Hindlimb muscle (tissue), 1 donor: ENCODE measurements at places on chromosomes 12 and 14. TPM values are rescaled to one million over a fixed set of nuclear protein-coding genes. Genes with fewer than 3 reads are reported as not detected.

The GNG2 gene
- polyA plus RNA-seq, result 39.0 TPM

DNA sequence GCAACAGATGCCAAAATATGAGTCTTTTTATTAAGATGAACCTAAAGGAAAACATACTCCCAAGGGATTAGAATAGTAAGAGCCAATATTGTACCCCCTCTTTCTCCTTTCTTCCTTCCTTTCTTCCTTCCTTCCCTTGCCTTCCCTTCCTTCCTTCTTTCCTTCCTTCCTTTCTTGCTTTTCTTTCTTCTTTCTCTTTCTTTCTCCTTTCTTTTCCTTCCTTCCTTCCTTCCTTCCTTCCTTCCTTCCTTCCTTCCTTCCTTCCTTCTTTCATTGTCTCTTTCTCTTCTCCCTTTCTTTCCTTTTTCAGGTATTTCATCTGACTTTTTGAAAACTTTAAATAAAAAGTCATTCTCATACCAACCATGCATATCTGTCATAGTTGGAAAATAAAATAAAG, 892.5 kb downstream of the LRFN5 start:
- no peak for DNase-seq

GRCh38 chr12:92111256-92111655, 34.4 kb downstream of the BTG1 start:
- no peak for DNase-seq

DNA sequence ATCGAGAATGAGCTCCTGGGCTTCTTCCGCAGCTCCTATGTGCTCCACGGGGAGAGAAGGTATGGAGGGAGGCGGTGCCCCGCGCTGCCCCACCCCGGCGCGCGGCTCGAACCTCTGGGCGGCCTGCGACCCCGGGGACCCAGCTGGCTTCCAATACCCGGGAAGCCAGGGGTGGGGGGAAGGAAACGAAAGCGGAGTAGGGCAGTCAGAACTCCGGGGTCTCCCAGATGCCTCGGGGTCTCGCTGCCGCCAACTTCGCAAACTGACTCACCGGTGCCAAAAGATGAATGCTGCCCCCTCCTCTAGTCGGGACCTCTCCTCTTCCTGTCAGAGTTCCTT, 1.3 kb downstream of the TRHDE start:
- DNase-seq, result no peak

DNA sequence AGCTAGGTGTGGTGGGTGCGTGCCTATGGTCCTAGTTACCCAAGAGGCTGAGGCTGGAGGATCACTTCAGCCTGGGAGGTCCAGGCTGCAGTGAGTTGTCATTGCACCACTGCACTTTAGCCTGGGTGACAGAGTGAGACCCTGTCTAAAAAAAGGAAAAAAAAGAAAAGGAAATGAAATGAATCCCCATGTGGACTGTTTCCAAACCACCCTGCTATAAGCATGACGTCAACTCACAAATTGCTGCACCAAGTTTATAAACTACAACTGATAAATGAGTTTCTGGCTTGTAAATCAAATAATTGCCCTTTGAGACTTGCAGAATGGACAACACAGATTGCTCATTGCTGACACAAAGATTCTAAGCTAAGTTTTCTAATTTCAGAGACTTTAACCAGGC, 51.0 kb upstream of the STK38L start:
- no peak for DNase-seq

- DNase-seq, result peak; percentile 27
Observed at GRCh38 chr12:42326541-42327226, 717 bp downstream of the PPHLN1 start.

- DNase-seq, result no peak
Observed at GRCh38 chr14:87049950-87050349, 943.0 kb downstream of the GALC start.

- peak; percentile 37 for DNase-seq
Observed at GRCh38 chr12:100539202-100539601, 34.3 kb upstream of the GAS2L3 start.

- peak; percentile 83 for DNase-seq
Observed at GRCh38 chr12:121811434-121812319, 7.9 kb downstream of the SETD1B start.

The GPR135 gene
- 3.9 TPM for polyA plus RNA-seq

DNA sequence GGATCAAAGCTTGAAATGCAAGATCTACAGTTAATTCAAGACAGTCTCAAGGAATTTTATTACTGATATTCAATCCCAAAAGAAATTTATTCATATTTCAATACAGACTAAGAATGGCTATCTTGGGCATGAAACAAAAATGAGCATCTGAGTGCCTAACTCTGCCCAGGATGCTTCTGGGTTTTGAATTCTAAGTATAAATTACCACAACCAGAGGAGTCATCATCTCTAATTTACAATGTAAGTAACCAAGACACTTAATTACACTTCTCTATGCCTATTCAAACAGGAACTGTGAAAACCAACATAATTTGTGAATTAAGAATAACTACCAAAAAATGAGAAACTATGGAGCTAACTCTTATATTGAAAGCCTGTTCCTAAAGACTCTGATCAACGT, 14.1 kb downstream of the OSBPL8 start:
- DNase-seq, result no peak
